ENCODE measurements at places on chromosomes 4 and X. TPM values are rescaled to one million over a fixed set of nuclear protein-coding genes. Genes with fewer than 3 reads are reported as not detected.

Gene TRIM60
- total RNA-seq: not detected

Gene PFKFB1
- under 0.01 TPM for total RNA-seq

Gene ARHGAP36
- total RNA-seq: not detected

Gene CSN1S1
- not detected for total RNA-seq

Gene SHROOM2
- total RNA-seq: 8.1 TPM

Gene ZNF711
- total RNA-seq: 2.3 TPM

Gene SSX4
- not detected for total RNA-seq

Gene F8A3
- total RNA-seq: 0.18 TPM

Gene GCNA
- total RNA-seq: 0.90 TPM

Gene SPRY1
- 1.9 TPM for total RNA-seq

Gene SHROOM3
- 19.5 TPM for total RNA-seq

Gene HEPH
- 23.5 TPM for total RNA-seq

Gene TMEM150C
- 0.36 TPM for total RNA-seq

Gene CPEB2
- total RNA-seq: 10.6 TPM

Gene CENPI
- 24.2 TPM for total RNA-seq

Gene GPC3
- not detected for total RNA-seq

Gene HHIP
- total RNA-seq: 8.6 TPM

Gene SFRP2
- not detected for total RNA-seq

Gene DACH2
- 4.4 TPM for total RNA-seq

Gene ARR3
- not detected for total RNA-seq

Gene FDCSP
- total RNA-seq: not detected

Gene NLGN3
- 0.18 TPM for total RNA-seq

Gene TLL1
- not detected for total RNA-seq

Gene MUC7
- not detected for total RNA-seq

Gene ZNF732
- total RNA-seq: under 0.01 TPM

Gene SLC7A11
- 24.7 TPM for total RNA-seq

Gene CFP
- under 0.01 TPM for total RNA-seq
